ENCODE measurements at places on chromosomes 6 and 20.
A peak's percentile ranks its signal among the peaks of the same experiment; 100 is the strongest.

DNA sequence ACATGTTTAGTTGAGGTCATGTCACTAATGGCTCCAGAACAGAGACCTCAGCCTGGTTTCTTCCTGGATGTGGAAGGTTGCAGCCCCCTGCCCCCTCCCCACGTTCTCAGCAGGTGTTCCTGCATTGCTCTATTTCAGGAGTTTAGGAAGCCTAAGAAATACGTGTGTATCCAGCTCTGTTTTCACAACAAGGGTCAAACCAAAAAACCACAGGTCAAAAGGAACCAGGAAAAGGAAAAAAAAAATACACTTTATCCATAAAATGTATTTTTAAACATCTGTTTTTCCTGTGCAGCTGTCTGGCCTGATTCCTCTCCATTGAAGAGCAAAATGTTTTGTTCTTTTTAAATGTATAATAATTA, 107.9 kb upstream of the PLEKHG1 start:
- no peak for DNase-seq

- no peak for DNase-seq
These were observed 32.3 kb downstream of the AFDN start for GRCh38 chr6:167858842-167859664.

GRCh38 chr6:1423578-1423977, 34.2 kb downstream of the FOXF2 start:
- DNase-seq: no peak

DNA sequence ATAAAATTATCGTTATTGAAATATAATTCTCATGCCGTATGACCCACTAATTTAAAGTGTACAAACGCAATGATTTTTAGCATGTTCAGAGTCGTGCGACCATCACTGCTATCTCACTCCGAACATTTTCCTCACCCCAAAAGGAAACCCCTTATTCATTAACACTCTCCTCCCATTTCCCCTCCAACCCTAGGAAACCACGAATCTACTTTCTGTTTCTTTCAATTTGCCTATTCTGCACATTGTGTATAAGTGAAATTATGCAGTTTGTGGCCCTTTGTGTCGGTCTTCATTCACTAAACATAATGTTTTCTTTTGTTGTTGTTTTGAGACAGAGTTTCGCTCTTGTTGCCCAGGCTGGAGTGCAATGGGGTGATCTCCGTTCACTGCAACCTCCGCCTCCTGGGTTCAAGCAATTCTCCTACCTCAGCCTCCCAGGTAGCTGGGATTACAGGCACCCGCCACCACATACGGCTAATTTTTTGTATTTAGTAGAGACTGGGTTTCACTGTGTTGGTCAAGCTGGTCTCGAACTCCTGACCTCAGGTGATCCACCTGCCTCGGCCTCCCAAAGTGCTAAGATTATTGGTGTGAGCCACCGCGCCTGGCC, 99.7 kb upstream of the ZNF217 start:
- no peak for DNase-seq

DNA sequence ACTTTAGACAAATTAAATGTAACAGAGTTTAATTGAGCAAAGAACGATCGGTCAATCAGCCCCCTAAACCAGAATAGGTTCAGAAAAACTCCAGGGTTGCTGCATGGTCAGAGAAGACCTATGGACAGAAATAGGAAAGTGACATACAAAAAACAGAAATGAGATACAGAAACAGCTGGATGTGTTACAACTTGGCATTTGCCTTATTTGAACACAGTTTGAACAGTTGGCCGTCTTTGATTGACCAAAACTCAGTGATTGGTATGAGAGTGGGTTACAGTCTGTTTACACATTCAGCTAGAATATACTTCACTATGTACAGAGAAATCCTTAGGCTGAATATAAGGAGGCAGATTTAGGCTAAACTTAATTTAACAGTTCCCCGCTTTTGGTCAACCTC, 19.9 kb downstream of the SRSF6 start:
- DNase-seq: no peak

DNA sequence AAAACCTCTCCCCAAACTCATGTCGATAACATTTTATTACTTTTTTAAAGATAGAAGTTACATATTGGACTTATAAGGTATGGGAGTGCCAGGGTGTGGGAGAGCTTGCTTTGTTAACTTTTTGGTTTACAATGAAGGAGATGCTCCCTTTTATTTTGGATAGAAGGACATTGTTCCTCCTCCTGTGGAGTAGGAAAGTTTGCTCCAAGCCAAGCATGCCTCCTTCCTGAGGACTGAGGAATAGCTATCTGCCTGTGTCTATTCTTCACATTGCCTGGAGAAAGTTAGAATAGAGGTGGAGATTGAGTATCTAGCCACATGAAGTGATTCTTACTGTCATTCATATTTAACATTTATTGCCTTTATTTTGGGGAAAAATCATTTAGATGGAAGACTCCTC, 71.9 kb downstream of the EYA4 start:
- no peak for DNase-seq

DNA sequence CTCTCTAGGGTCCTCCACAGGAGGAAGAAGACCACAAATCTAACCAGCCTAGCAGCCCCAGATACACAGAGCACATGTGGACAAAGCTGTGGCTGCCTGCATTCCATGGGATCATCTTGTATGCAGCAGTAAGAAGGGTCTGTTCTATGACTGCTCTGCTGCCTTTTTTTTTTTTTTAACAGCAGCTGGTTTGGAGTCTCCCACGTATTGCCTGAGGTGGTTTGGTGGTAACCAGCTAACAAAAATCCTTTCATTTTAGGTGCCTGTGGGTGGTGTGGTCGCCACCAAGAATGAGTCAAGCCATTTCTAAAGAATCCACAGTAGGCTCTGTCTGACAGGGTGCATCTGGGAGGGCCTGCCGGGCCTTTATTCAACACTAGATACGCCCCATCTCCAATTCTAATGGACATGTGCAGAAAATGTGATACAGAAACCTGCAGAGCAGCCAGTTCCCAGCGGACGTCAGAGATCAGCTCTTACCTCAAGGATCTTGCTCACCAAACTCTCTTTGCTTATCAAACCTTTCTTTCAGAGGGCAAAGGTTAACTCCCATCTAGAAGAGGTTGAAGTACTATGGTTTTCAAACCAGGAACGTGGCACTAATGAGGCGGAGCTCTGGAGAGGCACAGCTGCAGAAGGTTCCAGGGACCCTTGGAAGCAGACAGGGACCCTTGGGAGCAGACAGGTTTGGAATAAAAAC, 32.0 kb downstream of the GNAS-AS1 start:
- DNase-seq: peak; percentile 55

DNA sequence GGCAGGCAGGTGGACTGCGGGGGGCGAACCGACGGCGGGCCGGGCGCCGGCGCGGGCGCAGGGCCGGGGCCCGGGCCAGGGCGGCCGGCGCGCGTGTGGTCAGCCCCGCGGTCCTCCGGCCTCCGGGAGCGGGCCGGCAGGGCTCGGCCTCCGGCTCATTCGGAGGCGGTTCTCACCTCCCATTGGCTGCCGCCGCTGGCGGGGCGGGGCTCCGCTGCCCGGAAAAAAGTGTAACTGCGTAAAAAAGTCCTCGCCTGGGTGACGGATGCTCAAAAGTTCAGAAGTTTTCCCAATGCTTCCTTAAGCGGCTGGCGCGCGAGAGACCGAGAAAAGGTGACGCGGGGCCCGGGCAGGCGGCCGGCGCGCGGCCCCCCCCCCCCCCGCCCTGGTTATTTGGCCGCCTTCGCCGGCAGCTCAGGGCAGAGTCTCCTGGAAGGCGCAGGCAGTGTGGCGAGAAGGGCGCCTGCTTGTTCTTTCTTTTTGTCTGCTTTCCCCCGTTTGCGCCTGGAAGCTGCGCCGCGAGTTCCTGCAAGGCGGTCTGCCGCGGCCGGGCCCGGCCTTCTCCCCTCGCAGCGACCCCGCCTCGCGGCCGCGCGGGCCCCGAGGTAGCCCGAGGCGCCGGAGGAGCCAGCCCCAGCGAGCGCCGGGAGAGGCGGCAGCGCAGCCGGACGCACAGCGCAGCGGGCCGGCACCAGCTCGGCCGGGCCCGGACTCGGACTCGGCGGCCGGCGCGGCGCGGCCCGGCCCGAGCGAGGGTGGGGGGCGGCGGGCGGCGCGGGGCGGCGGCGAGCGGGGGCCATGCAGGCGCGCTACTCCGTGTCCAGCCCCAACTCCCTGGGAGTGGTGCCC, at the start of gene FOXC1:
Gene FOXC1 (plus strand): TSS at position 268 of the 849 bp plus-strand sequence. CDS start 531 bp downstream, at position 799.
- peak; percentile 47 for DNase-seq

- no peak for DNase-seq
These were observed 111.2 kb upstream of the RIPOR2 start for GRCh38 chr6:25046942-25047341.

GRCh38 chr20:775679-776135, 7.4 kb upstream of the SLC52A3 start:
- no peak for DNase-seq

GRCh38 chr6:168919470-168920179, 334.0 kb downstream of the THBS2 start:
- no peak for DNase-seq

GRCh38 chr6:56640374-56640773, 2.3 kb downstream of the DST start:
- no peak for DNase-seq

DNA sequence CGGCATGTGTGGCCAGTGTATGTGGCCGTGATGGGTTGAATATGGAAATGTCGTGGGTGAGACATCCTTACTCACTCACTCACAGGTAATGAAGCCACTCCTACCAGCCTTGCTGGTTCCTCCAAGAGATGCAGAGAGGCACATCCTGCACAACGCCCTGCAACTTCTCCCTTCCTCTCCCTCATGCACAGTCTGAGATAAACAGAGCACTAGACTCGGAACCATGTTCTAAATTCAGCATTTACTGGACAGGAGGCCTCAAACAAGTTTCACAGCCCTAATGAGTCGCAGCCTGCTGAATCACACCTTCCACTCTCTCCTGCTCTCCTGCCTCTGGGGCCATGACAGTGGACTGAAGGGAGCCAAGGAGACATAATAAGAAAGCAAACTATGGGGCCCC, 91.2 kb downstream of the ISM1 start:
- no peak for DNase-seq

- DNase-seq: no peak
These were observed 54.9 kb downstream of the PRR18 start for GRCh38 chr6:166253281-166253681.

GRCh38 chr6:47230579-47230978, 79.1 kb downstream of the TNFRSF21 start:
- DNase-seq: no peak

GRCh38 chr6:150175586-150176151, 32.8 kb downstream of the PPP1R14C start:
- no peak for DNase-seq

DNA sequence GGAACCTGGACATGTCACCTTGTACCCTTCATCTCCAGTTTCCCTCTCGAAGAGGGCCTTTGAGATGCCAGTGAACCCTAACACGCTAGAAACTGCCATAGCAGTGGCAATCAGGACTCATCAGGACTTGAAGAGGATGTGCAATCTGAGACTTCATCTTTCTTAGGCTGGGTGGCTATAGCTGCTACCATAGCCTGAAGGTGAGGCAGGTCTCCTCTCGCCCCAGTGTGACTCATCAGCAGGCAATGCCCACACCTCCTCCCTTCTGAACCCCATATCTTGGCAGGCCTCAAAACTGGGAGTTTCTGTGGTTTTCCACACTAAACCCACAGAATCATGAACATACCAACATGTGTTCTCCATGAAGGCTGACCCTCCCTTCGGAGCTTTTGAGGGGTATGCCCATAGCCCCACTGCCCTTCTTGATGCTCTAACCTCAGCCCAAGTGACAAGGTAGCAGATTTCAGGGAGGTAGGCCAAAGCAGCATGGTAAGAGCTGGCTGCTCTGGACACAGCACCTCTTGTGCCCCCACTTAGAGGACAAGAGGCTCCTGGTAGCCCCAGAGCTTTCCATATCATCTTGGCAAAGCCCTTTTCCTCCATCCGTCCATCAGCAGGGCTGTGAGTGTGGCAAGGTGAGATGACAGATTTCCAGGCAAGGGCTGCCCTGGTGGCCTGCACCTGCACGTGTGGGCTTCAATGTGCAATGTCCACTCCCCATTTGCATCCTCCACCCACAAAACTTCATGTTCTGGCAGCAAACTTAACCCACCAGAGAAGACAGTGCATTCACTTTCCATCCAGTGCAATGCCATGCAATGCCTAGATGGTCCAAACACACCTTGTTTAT, 2.6 kb downstream of the BLCAP start:
- DNase-seq: no peak

DNA sequence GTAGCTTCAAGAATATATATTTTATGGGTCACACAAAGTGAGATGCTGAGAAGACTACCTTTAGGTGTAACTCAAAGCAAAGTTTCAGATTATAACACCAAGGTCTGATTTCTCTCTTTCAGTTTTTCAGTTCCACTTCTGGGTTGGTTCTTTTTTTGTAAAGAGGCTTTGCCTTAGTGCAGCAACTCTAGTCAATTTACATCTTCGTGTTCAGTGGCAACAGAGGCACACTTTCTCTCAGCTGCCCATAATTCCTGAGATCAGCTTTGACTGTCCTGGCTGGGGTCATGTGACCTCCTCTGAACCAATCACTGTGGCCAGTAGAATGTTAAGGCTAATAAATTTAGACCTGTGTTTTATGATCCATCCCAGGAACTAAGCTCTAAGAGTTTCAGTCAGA, 120.2 kb downstream of the TINAG start:
- no peak for DNase-seq

DNA sequence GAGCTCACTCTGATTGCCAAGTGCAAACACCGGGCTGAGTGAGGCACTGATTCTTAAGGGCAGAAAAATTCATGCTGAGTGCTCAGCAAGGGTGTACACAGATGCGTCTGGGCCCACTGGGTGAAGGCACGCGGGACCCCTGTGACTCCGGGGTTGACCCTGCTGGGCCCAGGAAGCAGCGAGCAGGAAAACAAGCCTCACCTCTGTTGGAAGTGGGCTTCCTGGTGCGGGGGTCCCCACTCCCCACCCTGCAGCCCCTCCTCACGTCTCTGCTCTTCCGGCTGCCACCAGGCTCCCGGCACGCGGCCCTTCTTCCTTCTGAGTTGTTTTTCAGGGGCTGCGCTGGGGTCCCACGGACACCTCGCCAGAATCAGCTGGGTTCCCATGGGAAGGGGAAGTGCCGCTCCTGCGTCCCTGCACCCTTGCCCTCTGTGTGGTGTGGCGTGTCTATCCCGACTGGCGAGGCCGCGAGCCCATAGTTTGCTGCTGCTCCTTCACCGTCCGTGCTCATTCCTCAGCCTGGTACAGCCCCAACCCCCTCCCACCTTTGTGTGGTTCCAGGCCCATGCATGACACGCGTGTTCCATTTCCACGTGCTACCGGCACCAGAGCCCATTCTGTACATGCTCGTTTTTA, 80.6 kb upstream of the BHLHE23 start:
- DNase-seq: no peak

DNA sequence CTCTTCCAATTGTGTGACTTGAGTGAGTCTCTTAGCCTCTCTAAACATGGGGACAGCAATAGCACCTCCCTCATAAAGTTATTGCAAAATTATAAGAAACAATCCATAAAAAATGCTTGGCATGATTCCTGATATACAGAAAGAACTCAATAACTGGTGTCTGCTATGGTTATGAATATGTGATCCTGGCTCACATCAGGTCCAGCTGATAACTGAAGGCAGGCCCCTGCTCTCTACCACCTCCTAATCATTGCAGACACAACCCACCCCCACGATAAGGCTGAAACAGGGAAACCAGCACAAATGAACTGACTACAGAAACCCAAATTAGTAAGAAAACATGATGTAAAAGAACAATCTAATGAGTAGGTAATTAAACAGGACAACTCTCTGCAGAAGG, 5.4 kb downstream of the TRIM15 start:
- no peak for DNase-seq

- no peak for DNase-seq
These were observed 116.0 kb downstream of the GPR63 start for GRCh38 chr6:96721227-96721626.

GRCh38 chr20:47985092-47985850, 200.0 kb upstream of the SULF2 start:
- DNase-seq: no peak

GRCh38 chr6:158938811-158939254, 61.2 kb downstream of the RSPH3 start:
- no peak for DNase-seq

GRCh38 chr6:93779086-93779841, 359.9 kb upstream of the EPHA7 start:
- no peak for DNase-seq
